CD4-positive, alpha-beta memory T cell (primary cell): ENCODE measurements at places on chromosomes 2 and 18.

DNA sequence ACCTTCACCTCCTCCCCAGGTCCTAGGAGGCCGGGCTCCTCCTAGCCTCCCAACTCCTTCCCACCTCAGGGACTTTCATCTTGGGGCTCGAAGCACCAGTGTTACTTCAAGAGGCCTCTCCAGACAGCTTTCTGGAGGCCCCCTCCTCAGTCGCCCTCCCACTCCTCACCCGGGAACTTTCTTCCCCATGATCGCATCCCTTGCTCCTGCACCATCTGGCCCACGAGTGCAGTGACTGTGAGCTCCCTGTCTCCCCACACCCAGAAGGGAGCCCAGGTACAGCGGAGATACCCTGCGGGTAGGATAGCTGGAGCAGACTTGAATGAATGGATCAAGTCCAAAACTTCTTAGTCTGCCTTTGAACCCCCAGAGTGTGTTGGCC, 6.1 kb downstream of the ERFE start:
- DNase-seq = no peak

DNA sequence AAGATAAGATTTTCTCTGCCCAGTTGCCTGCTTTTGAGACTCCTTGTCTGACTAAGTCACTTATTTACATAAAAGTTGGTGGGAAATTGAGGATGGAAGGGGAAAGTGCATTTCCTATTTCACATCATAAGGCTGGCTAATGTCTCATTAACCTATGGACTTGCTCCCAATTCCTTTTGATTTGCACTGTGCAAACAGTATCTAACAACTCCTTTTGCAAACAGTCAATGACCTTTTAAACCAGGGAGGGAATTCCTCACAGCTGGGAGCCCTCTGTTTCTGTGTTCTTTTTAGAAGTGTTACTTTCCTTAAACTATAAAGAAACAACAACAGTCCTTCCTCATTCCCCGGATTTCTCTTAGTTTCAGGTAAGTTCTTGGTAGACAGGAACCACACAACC, 272.8 kb downstream of the RND3 start:
- no peak for DNase-seq

DNA sequence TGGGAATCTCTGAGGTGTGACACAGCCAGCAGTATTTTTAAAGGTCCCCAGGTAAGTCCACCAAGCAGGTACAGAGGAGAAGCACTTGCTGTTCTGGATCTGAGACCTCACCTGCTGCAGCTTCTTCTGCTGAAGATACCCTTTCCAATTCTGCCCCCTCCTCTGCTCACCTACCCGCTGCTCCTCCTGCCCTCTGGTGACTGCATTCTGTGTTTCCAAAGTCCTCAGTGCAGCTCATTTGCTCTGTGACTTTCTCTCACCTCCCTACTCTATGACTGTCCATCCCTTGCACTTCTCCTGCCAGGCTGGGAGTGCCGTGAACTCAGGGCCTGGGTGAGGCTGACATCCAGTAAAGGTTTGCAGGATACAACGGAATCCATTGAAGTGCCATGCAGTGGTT, 205.2 kb upstream of the LYPD1 start:
- no peak for DNase-seq

DNA sequence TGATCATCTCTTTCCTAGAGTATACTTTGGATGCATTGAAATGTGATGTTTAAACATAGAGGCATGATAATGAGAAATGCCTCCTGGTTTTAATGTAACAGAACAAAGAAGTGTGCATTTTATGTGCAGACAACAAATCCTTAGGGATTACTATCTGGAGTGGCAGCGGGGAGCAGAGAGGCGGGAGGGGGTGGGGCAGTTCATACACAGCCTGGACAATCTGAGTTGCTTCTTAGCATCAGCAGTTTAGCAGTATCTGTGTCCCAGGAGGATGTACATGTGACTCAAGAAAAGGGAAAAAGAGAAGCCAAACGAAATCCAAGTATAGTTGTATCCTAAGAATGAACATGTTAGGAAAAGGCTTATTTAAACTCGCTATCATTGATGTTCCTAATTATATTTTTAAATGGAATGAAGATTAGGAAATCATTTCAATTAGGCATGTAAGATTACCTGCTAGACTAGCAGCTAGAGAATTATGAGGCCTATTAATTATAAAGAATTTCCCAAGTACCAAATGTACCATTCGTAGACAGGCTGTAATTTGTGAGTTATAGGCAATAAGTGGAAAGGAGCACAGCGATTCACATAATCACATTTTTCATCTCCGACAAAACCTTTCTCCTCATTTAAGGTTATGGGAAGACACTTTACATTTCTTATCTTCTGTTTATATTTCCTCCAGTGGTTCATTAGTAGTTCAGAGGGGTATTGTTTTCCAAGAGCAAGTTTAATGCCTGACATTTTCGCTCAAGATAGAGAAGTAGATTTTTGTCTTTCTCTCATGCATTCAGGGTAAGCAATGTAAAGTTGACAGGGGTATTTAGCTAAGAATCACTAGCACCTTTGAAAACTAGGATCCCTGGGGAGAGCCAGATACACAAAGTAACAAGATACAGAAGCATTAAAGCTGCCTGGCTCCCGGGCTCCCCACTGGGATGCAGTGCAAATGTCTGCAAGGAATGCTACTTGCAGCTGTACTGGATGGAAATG, 141.3 kb upstream of the NOSTRIN start:
- DNase-seq = no peak

DNA sequence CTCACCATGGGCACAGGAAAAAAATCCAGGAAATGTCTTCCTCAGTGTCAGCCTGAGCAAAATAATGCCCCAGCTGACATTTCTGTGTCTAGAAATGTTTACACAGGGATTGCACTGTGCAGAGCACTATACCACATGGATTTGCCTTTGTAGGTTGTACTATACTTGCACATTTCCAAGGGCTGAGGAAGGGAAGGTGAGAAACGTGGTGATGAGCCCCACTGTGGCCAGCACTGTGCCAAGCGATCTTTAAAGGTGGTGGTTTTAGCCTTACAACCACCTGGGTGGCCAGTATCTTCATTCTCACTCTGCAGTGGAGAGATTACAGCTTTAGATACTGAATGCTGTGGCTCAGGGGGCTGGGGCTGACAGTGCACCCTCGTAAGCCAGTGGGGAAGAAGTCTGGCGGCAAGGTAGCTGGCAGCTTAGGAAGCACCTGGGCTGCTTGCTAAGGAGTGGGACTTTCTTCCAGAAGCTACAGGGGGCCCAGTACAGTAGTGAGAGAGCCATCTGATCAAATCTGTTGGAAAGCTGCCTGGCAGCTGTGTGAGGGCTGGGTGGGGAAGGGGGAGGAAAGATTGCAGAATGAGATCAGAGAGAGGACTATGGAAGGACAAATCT, 81.4 kb upstream of the MSH2 start:
- DNase-seq = no peak
